ENCODE measurements at places on chromosomes 4 and X. TPM values are rescaled to one million over a fixed set of nuclear protein-coding genes. Genes with fewer than 3 reads are reported as not detected.
A peak's percentile ranks its signal among the peaks of the same experiment; 100 is the strongest.

- no peak for DNase-seq
- H3K4me1 ChIP-seq, result peaks cover 10% of the 10 kb centered on the region
- H3K27ac ChIP-seq, result no peak overlapping the region
Measured at GRCh38 chr4:109005523-109005922, 242.7 kb upstream of the ETNPPL start.

GRCh38 chrX:20382518-20383297, 116.0 kb upstream of the RPS6KA3 start:
- peaks cover 1% of the 10 kb centered on the region for H3K36me3 ChIP-seq
- no peak for DNase-seq
- peaks cover 12% of the 10 kb centered on the region for H3K4me1 ChIP-seq
- no peaks in the 10 kb centered on the region for H3K27me3 ChIP-seq
- H3K27ac ChIP-seq, result peak overlapping the region; percentile 51

GRCh38 chrX:120727911-120728310, 98.1 kb upstream of the C1GALT1C1 start:
- no peaks in the 10 kb centered on the region for H3K36me3 ChIP-seq
- no peaks in the 10 kb centered on the region for H3K27me3 ChIP-seq
- no peak overlapping the region for H3K27ac ChIP-seq

GRCh38 chr4:139779691-139780090, 114.1 kb downstream of the MGST2 start:
- no peak for DNase-seq
- H3K36me3 ChIP-seq, result no peaks in the 10 kb centered on the region
- H3K27me3 ChIP-seq, result no peaks in the 10 kb centered on the region
- H3K27ac ChIP-seq, result no peak overlapping the region
- H3K4me3 ChIP-seq, result no peak overlapping the region

DNA sequence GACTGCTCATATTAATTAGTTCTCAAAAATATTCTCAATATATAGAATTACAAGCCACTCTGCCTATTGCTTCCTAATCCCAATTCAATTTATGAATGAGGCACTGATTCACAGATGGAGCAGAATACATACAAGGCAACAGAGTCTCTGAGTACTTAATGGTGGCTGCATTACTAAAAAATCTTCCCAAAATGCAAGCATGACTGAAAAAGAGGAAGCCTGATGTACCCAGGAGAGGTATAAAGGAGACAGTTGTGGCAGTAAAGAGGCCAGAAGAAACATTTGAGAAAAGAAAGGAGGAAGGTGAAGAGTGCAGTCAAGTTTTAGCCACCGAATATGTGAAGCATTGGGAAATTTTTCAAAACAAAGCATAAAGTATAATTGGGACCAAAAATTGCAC, 163.2 kb upstream of the INTU start:
- H3K4me1 ChIP-seq, result no peaks in the 10 kb centered on the region
- no peaks in the 10 kb centered on the region for H3K36me3 ChIP-seq
- H3K27ac ChIP-seq, result no peak overlapping the region
- H3K27me3 ChIP-seq, result no peaks in the 10 kb centered on the region
- no peak for DNase-seq
- H3K4me3 ChIP-seq, result no peak overlapping the region

GRCh38 chr4:156472624-156473023, 499.0 kb downstream of the PDGFC start:
- H3K36me3 ChIP-seq, result no peaks in the 10 kb centered on the region
- H3K27ac ChIP-seq, result no peak overlapping the region
- no peaks in the 10 kb centered on the region for H3K4me1 ChIP-seq
- H3K4me3 ChIP-seq, result no peak overlapping the region
- DNase-seq, result no peak

- peaks cover 2% of the 10 kb centered on the region for H3K4me1 ChIP-seq
- DNase-seq, result no peak
- no peak overlapping the region for H3K27ac ChIP-seq
- peaks cover 10% of the 10 kb centered on the region for H3K27me3 ChIP-seq
- no peak overlapping the region for H3K4me3 ChIP-seq
Measured at GRCh38 chrX:39905538-39905891, 192.2 kb downstream of the BCOR start.

DNA sequence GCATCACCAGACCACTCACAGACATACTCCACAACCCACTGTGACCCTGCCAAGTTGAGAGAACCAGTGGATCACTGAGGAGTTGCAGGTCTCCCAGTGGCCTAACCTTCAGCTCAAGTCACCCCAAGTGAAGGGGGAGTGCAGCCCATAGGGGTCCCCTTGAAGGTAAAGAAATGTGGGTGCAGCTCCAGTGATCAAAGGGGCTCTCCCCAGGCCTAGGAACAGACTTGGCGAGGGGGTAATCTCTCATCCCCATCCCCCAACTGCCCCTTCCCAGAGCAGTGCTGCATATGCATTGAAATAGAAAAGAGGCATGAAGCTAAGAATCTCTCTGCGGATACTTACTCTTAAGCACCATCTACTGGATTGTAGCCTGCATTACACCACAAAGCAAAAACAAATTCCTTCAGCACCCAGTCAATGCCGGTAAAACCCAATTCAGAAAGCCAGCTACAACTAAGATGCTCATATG, 27.0 kb downstream of the MAGEE1 start:
- DNase-seq, result peak; percentile 26
- H3K4me1 ChIP-seq, result peaks cover 2% of the 10 kb centered on the region
- H3K36me3 ChIP-seq, result no peaks in the 10 kb centered on the region
- H3K27me3 ChIP-seq, result no peaks in the 10 kb centered on the region
- H3K27ac ChIP-seq, result no peak overlapping the region

GLRB gene
- total RNA-seq, result not detected

DNA sequence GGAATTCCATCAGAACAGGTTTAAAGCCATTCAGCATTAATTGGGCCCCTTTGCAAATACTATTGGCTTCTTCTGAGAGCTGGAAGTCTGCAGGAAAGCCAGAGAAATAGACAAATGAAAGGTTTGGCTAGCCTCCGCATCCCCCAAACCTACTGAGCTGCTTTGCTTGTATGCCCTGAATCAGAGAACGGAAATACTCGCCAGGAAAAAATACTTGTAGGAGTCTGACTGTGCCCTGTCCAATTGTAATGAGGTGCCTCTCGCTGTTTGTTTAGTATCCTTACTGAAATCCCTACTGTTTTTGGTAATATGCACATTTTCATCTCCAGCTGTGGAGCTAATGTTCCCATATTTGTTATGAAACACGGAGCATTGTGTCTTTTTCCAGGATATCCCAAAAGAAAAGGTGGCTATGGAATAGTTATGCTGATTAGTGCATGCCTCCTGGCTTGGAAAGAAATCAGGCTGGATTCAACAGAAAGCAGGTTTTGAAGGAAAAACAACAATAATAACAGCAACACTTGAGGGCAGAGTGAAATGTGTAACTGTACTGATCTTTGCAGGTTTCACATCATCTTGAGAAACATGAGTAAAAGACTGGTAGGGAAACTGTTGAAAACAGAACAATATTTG, 50.7 kb upstream of the NLGN4X start:
- H3K4me1 ChIP-seq, result no peaks in the 10 kb centered on the region
- DNase-seq, result no peak
- H3K36me3 ChIP-seq, result no peaks in the 10 kb centered on the region
- H3K27ac ChIP-seq, result no peak overlapping the region

GSX2 gene
- not detected for total RNA-seq

DNA sequence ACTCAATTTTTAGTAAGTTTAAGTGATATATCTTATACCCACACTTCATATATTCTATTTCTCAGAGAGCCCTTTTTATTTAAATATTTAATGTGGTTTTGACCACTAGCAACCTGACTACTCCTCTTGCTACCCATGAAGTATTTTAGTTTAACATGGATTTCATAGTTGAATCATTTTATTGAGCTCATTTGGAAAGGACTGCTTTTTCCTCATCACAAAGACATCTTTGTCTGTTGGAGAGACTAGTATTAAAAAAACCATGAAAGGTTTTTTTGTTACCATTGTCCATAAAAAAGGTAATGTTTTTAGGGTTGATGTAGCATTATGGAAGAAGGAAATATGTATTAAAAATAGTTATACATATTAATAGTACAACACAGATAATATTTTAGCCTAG, 139.5 kb downstream of the RAPGEF2 start:
- no peak for DNase-seq
- H3K4me1 ChIP-seq, result peaks cover 2% of the 10 kb centered on the region
- H3K4me3 ChIP-seq, result no peak overlapping the region
- H3K27ac ChIP-seq, result no peak overlapping the region
- peaks cover 8% of the 10 kb centered on the region for H3K36me3 ChIP-seq

DNA sequence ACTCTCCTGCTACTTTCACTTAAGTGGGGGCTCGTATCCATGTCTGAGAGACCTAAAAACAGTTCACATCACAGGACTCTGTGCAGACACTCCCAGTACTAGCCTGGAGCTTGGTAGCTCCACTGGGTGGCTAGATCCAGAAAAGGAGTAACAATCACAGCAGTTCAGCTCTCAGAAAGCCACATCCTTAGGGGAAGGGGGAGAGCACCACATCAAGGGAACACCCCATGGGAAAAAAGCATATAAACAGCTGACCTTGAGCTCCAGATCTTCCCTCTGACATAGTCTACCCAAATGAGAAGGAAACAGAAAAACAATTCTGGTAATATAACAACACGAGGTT, 175.8 kb downstream of the FAM13A start:
- H3K4me3 ChIP-seq, result no peak overlapping the region
- peaks cover 17% of the 10 kb centered on the region for H3K27me3 ChIP-seq
- no peaks in the 10 kb centered on the region for H3K36me3 ChIP-seq
- H3K27ac ChIP-seq, result no peak overlapping the region

- H3K27me3 ChIP-seq, result no peaks in the 10 kb centered on the region
- no peak overlapping the region for H3K4me3 ChIP-seq
- H3K4me1 ChIP-seq, result peaks cover 12% of the 10 kb centered on the region
- H3K27ac ChIP-seq, result no peak overlapping the region
- DNase-seq, result no peak
- peaks cover 2% of the 10 kb centered on the region for H3K36me3 ChIP-seq
Measured at GRCh38 chrX:23779025-23779424, 3.9 kb upstream of the SAT1 start.

DNA sequence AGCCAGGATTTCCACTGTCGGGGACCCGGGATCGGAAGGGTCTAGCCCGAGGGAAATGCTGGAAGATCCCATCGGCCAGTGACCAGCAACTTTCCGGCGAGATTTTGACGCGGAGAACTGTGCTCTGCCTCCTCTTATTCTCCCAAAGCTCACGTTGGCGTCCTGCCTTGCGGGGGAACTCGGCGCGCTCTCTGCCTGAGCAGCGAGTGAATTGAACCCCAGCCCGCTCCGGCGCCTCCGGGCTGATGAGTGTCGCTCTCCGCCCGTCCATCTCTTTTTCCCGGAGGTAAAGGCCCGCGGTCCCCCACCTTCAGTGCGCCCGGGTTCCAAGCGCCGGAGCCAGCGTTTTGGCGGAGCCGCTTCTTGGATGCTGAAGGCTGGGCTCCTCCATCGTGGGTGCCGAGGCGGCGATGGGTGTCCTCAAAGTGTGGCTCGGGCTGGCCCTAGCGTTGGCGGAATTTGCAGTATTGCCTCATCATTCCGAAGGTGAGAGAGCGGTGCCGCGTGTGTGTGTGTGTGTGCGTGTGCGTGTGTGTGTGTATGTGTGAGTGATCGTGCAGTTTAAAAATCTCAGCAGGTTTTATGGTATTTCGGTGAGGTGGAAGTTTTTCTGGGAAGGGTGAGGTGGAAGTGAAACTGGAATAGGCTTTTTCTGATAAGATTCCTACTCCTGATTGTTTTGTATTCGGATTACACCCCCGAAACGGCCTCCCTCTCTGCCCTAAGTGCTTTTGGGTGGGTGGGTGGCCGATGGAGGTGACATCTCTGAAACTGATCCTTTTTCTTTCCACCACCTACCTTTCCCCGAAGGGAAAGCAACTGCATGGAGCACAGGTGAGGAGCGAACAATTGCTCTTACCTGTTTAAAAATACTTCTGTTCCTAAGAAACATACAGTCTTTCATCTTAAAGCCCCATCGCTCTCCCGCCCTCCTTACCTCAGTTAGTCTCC, 752 bp downstream of the FRAS1 start:
- no peaks in the 10 kb centered on the region for H3K36me3 ChIP-seq
- H3K4me3 ChIP-seq, result peak overlapping the region; percentile 86
- H3K27ac ChIP-seq, result no peak overlapping the region
- peak; percentile 63 for DNase-seq

DNA sequence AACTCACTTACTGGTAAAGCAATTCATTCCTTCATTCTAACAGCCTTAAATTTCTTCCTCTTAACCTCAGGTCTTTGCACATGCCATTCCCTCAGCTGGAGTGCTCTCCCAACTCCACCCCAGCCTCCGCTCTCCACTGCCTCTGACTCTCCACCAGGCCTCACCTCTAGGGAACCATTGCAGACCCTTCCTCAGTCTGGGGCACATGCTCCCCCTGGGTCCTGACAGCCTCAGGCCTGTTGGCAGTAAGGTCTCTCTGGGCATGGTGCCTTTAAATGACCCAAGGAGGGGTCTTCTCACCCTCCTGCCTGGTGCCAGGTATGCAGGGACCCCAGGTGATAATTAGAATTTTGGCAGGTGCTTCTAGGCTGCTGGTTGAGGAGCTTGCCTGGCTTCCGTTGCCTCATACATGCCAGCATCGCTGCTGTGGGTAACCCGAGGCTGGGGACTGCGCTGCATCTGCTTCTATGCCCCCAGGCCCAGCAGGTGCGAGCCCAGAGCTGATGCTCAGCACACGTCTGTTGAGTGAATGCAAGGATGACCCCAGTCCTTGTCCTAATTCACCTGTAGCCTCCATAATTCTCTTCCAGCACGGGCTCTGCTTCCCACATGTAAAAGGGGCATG, 27.5 kb upstream of the GPR78 start:
- H3K4me1 ChIP-seq, result no peaks in the 10 kb centered on the region
- H3K27me3 ChIP-seq, result no peaks in the 10 kb centered on the region
- no peak overlapping the region for H3K27ac ChIP-seq
- no peak overlapping the region for H3K4me3 ChIP-seq

CTAG1B gene
- not detected for total RNA-seq

All from activated naive CD8-positive, alpha-beta T cell treated with anti-CD3 and anti-CD28 coated beads, Interleukin-2, amount 10 ng/mL, durations not matched to agents 7 days and 5 days (primary cell).